ENCODE measurements at places on chromosomes 3 and 15. TPM values are rescaled to one million over a fixed set of nuclear protein-coding genes. Genes with fewer than 3 reads are reported as not detected.

- peaks cover 8% of the 10 kb centered on the region for H3K36me3 ChIP-seq
- peak; percentile 77 for DNase-seq
- H3K27me3 ChIP-seq, result no peaks in the 10 kb centered on the region
- peak overlapping the region; percentile 90 for H3K27ac ChIP-seq
- H3K4me1 ChIP-seq, result peaks cover 10% of the 10 kb centered on the region
These were observed 17.2 kb downstream of the MYL3 start for GRCh38 chr3:46845860-46846623.

DNA sequence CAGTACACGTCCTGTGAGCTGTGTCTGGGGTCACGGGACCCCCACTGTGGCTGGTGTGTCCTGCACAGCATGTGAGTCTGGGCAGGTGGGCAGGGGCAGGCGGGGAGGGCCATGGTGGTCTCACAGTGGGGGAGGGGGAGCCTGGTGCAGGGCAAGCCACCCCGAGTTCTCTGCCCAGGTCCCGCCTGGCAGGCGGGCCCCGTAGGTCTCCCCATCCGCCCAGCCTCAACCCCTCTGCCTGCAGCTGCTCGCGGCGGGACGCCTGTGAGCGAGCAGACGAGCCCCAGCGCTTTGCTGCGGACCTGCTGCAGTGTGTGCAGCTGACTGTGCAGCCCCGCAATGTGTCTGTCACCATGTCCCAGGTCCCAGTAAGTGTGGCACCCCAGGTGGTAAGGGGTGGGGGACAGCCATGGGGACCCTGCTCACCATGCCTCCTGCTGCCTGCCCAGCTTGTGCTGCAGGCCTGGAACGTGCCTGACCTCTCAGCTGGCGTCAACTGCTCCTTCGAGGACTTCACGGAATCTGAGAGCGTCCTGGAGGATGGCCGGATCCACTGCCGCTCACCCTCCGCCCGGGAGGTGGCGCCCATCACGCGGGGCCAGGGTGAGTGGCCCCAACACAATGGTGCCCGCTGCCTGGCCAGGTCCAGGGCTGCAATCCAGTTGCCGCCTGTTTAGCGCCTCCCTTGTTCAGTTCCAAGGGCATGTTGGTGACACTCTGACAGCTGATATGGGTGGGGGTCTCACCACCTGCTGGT lies 21.9 kb downstream of the PLXNA1 start:
- H3K4me1 ChIP-seq, result peaks cover 2% of the 10 kb centered on the region
- no peak for DNase-seq
- no peaks in the 10 kb centered on the region for H3K27me3 ChIP-seq

GRCh38 chr15:96325541-96326327 lies 4.8 kb upstream of the NR2F2 start:
- H3K4me3 ChIP-seq, result no peak overlapping the region
- peaks cover 91% of the 10 kb centered on the region for H3K27me3 ChIP-seq
- DNase-seq, result no peak
- peaks cover 30% of the 10 kb centered on the region for H3K4me1 ChIP-seq

DNA sequence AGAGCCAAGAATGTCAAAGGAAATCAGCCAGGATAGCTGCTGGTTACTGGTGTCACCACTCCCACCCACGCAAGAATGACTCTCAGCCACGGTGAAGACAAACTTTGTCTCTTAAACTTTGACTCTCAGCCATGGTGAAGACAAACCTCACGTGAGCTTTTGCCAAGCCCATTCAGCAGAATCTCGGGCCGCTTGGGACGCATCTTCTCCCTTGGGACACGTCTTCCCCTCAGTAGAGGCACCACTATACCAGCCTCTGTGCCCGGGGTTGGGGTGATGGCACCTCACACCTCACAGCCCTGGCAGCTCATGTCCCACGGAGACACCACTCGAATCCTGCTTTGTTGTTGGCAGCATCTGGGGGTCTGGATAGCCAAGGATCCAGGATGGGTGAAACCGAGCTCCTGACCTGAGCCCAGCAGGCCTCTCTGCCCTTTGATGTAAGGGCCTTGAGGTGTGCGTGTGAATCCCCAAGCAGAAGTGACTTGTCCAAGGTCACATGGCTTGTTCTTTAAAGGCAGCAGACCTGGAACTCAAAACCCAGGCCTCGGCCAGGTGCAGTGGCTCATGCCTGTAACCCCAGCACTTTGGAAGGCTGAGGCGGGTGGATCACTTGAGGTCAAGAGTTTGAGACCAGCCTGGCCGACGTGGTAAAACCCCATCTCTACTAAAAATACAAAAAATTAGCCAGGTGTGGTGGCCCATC lies 21.8 kb downstream of the RBPMS2 start:
- DNase-seq, result no peak
- no peak overlapping the region for H3K4me3 ChIP-seq
- no peak overlapping the region for H3K27ac ChIP-seq

DNA sequence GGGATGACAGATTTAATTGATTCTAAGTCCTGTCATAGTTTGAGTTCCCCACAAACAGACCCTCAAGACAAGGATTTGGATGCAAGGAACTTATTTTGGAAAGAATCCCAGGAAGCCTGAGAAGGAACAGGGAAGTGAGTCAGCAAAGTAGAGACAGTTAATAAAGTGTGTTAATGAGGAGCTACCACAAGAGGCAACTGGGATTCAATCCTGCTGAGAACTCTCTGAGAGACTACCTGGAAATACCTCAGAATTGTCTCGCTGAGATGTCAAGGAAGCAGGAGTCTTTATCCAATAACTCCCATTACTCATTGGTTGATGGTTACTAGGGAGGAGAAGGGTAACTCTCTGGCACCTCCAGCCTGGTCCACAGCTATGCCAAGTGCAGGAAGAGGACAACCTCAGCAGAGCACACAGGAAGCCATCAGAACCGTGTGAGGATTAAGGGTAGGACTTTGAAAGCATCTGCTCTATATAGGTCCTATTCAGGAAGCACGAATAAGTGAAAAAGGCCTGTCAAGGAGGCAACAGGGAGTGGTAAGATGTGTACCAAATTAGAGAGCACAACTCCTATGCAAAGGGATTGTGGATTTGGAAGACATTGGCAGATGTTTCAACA lies 311.1 kb upstream of the KCNH8 start:
- H3K27ac ChIP-seq, result no peak overlapping the region
- H3K4me1 ChIP-seq, result peaks cover 35% of the 10 kb centered on the region
- H3K36me3 ChIP-seq, result no peaks in the 10 kb centered on the region
- no peak for DNase-seq
- H3K4me3 ChIP-seq, result no peak overlapping the region

DNA sequence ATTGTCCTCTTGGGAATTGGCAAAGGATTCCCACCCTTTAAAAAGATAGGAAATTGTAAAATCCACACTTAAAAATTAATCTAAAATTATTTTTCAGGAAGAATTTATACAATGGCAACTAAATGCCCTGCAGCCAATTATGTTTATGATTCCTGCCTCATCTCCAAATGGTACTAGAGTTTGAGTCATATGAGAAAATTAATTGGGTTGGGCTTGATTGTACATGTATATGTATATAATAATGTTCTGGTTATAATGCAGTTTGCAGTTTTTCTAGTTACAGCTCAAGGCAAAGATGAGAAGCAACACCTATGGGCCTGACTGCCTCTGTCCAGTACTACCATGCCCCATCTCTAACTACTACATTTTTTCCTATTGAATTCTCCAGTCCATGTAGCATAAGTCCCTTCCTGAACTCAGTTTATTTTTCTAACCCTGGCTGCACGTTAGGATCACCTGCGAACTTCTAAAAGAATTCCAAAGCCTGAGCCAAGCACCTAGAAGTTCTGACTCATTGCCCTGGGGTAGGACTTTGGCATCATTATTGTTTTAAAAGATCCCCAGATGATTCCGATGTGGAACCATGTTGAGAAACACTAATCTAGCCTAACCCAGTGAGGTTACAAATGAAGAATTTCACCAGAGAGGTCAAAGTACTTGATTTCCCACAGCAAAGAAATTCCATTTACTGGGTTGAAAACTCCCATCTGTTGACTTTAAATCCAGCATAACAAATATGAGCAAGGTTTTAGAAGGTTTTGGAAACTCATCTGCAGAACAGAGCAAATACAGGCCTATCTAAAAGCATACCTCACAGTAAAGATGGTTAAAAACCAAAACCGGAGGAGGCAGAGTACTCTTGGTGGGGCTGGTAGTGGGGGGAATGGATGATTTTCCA lies 19.4 kb downstream of the TGFBR2 start:
- no peaks in the 10 kb centered on the region for H3K27me3 ChIP-seq
- no peak for DNase-seq
- peak overlapping the region; percentile 63 for H3K4me3 ChIP-seq
- peaks cover 99% of the 10 kb centered on the region for H3K4me1 ChIP-seq

GRCh38 chr3:45350680-45351079 lies 37.7 kb upstream of the LARS2 start:
- no peaks in the 10 kb centered on the region for H3K36me3 ChIP-seq
- H3K4me3 ChIP-seq, result no peak overlapping the region
- H3K4me1 ChIP-seq, result no peaks in the 10 kb centered on the region
- no peak overlapping the region for H3K27ac ChIP-seq

DNA sequence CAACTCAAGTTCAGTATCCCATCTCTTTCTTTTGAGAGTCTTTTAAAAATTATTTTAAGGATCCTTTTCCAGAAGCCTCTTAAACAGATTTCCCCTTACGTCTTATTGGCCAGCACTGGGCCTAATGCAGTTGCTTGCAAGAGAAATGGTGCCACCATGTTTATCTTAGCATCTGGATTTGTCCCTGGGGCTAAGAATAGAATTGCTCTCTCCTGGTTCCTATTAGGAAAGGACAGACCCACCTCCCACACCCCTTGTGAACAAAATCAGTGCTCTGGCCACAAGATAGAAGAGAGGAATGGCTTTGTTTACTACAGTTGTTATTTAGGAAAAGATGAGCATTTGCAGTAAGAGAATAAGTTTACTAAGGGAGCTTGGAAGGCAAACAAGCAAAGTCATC lies 128.2 kb upstream of the CGNL1 start:
- H3K4me3 ChIP-seq, result no peak overlapping the region
- no peaks in the 10 kb centered on the region for H3K27me3 ChIP-seq
- DNase-seq, result no peak
- peaks cover 29% of the 10 kb centered on the region for H3K36me3 ChIP-seq

- no peak for DNase-seq
- peaks cover 9% of the 10 kb centered on the region for H3K27me3 ChIP-seq
These were observed 223.8 kb downstream of the OPA1 start for GRCh38 chr3:193816656-193817311.

GRCh38 chr15:51363383-51363782 lies 21.9 kb downstream of the GLDN start:
- H3K27ac ChIP-seq, result no peak overlapping the region
- H3K27me3 ChIP-seq, result no peaks in the 10 kb centered on the region
- DNase-seq, result no peak
- H3K4me3 ChIP-seq, result no peak overlapping the region

DNA sequence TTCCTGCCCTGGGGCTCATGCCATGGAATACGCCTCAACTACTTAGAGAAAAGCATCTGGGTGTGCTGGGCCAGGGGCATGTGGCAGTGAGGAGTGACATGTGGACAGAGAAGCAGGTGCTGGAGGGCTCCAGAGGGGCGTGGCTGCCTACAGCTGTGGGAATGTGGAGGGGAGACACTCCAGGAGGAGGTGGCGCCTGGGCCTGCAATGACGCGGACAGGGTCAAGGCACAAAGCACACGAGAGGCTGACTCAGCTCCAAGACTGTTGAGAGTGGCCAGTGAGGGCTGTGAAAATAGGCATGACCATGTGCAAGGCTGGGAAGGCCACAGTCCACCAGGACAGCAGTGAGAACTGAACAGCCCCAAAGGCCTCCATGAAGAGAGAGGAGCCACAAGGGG lies 48.5 kb downstream of the PTH1R start:
- H3K27ac ChIP-seq, result peak overlapping the region; percentile 43
- peak overlapping the region; percentile 43 for H3K4me3 ChIP-seq
- DNase-seq, result no peak
- peaks cover 21% of the 10 kb centered on the region for H3K36me3 ChIP-seq

GRCh38 chr3:19149368-19149767 lies 1.1 kb downstream of the KCNH8 start:
- H3K36me3 ChIP-seq, result no peaks in the 10 kb centered on the region
- H3K4me1 ChIP-seq, result peaks cover 26% of the 10 kb centered on the region
- H3K27me3 ChIP-seq, result peaks cover 17% of the 10 kb centered on the region
- H3K4me3 ChIP-seq, result peak overlapping the region; percentile 96
- no peak overlapping the region for H3K27ac ChIP-seq

GRCh38 chr3:104368760-104369159 lies 997.9 kb upstream of the ALCAM start:
- DNase-seq, result no peak
- no peaks in the 10 kb centered on the region for H3K4me1 ChIP-seq
- H3K27me3 ChIP-seq, result no peaks in the 10 kb centered on the region
- no peaks in the 10 kb centered on the region for H3K36me3 ChIP-seq
- H3K4me3 ChIP-seq, result no peak overlapping the region
- H3K27ac ChIP-seq, result no peak overlapping the region

- H3K4me1 ChIP-seq, result peaks cover 2% of the 10 kb centered on the region
- no peak overlapping the region for H3K4me3 ChIP-seq
- no peak for DNase-seq
- no peak overlapping the region for H3K27ac ChIP-seq
These were observed 94.5 kb downstream of the ABI3BP start for GRCh38 chr3:100898681-100899080.

- no peak overlapping the region for H3K27ac ChIP-seq
- no peaks in the 10 kb centered on the region for H3K36me3 ChIP-seq
- no peak overlapping the region for H3K4me3 ChIP-seq
- no peak for DNase-seq
- no peaks in the 10 kb centered on the region for H3K27me3 ChIP-seq
These were observed 217.9 kb downstream of the THSD4 start for GRCh38 chr15:71333136-71333700.

DNA sequence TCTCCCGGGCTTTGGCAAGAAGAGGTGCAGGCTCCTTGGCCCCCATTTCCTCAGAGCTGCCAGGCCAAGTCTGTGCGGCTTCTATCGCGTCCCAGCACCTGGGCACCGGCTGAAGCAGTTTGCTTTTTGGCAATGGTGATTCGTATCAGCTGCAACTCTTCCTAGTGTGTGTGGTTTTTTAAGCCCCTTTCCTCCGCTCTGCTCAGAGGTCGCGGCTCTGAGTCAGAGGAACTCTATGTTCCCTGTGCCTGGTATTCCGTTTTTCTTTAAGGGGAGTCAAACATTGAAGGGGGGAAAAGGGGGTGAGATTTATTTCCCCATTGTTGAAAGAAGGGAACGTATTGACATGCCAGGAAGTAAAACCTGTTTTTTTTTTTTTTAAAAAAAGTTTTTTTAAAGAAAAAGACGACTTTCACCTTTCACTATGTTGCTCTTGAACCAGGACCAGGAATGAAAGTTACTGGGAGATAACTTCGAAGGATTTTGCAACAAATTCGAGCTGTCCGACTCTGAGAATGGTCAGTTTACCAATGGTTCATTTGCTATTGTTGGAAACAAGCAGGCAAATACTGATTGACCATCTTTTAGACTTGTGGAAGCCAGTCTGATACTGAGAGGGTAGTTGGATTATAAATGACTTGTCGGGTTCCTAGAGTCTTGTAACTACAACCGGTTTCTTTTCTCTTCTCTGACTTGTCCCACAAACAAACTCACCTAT lies 1.1 kb downstream of the ARMC8 start:
- no peaks in the 10 kb centered on the region for H3K27me3 ChIP-seq
- H3K27ac ChIP-seq, result peak overlapping the region; percentile 98
- peak overlapping the region; percentile 98 for H3K4me3 ChIP-seq
- peaks cover 46% of the 10 kb centered on the region for H3K4me1 ChIP-seq

The CCDC66 gene
- total RNA-seq, result 118 TPM

The NAALADL2 gene
- 0.44 TPM for total RNA-seq

The CLDN18 gene
- total RNA-seq, result not detected

The PXYLP1 gene
- 34.4 TPM for total RNA-seq

The RETNLB gene
- not detected for total RNA-seq

The IQCF5 gene
- total RNA-seq, result not detected
